ENCODE measurements at places on chromosomes 7 and 10.

DNA sequence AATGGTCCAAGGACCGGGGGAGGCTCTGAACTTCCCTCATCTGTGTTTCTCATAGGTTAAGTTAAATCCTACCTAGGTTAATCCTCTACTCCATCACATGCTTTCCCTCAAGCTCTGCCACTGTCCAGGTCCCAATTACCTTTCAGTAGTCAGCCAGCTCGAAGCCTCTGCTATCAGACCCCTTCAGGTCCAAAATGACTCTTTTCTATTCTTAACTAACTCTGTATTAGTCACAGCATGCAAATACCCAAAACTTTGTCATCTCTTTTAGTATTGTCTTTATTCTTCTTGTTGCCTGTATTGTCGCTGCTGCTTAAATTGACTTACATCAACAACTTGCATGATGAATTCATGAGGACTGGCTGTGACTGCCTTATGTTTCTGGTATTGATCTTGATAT is 15.3 kb downstream of the PPP1R17 start:
- no peak for DNase-seq

GRCh38 chr7:134920026-134920753 is 66.1 kb upstream of the AGBL3 start:
- no peak for DNase-seq

GRCh38 chr10:36700123-36700522 is 425.3 kb upstream of the ANKRD30A start:
- DNase-seq, result no peak

GRCh38 chr10:129973674-129974059 is 9.6 kb upstream of the EBF3 start:
- no peak for DNase-seq

DNA sequence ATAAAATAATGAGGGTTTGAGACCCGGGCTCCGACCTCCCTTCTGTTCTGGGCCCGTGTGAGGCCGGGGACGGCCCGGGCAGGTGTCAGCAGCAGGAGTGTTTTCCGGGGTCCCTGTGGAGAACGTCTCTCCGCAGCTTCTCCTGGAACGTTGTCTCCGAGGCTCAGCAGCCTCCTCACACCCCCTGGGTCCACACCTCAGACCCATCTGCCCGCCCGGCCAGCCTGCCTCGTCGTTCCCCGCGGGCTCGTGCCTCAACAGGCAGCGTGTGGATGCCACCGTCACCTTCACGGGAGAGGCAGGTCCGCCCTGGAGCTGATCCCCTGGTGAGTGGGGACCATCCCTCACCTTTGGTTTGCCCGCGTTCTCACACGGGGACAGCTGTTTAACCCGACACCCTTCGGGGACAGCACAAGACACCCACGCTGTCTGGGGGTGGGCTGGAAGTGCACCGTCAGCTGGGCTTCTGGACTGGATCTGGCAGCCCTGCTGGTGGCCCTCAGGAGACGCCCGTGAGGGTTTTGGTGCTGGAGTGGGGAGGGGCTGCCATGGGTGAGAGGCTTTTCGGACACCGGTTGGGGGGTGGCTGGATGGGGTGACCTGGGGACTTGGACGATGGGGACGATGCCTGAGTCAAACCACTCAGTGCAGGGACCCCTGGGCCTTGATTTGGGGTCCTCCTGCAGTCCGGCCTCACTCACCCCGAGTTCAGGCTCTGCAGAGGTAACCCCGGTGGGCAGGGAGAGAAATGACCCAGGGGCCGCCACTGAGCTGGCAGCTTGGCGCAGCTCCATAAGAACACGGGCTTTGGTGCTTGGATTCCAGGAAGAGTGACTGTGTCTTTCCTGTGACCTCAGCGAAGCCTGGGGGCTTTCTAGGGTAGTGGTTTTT is 131.7 kb downstream of the DNAJB6 start:
- DNase-seq, result no peak

All from T1000 (cell line).